CD14-positive monocyte (primary cell): ENCODE measurements at places on chromosomes 12 and 14.

DNA sequence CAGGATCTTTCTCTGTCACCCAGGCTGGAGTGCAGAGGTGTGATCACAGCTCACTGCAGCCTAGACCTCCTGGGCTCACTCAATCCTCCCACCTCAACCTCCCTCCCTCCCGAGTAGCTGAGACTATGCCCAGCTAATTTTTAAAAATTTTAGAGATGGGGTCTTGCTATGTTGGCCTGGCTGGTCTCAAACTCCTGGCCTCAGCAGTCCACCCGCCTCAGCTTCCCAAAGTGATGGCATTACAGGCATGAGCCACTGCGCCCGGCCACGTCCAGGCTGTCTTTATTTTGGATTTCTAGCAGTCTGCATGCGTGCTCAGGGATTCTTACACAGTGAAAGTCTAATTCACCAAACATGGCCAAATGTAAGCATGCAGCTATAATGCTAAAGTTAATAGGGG is 17.8 kb downstream of the SLC8B1 start:
- no peak overlapping the region for H3K4me3 ChIP-seq

GRCh38 chr12:59597385-59597781 is 1.6 kb downstream of the SLC16A7 start:
- DNase-seq = peak; percentile 96
- peak overlapping the region; percentile 93 for H3K27ac ChIP-seq
- no peaks in the 10 kb centered on the region for H3K36me3 ChIP-seq
- peak overlapping the region; percentile 98 for H3K4me3 ChIP-seq

- no peak overlapping the region for H3K27ac ChIP-seq
- no peaks in the 10 kb centered on the region for H3K27me3 ChIP-seq
- no peak for DNase-seq
- H3K36me3 ChIP-seq = no peaks in the 10 kb centered on the region
Observed at GRCh38 chr12:78191611-78192010, 360.9 kb downstream of the NAV3 start.

DNA sequence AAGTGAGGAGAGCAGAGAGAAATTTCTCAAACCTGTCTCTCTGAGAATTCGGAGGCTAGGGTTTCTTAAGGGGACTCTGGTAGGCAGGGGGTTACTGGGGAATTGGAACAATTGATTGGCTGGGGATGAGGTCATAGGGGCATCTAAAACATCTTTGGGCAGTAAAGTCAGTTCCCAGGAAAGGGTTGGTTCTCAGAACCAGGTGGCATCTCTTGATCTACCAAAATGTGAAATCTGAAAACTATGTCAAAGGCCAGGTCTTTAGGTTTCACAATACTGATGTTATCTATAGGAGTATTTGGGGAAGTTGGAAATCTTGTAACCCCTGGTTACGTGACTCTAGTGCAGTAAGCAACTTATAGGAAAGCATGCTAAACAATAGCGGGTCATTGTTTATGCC is 6.9 kb downstream of the C12orf75 start:
- H3K4me1 ChIP-seq = peaks cover 19% of the 10 kb centered on the region
- no peak overlapping the region for H3K4me3 ChIP-seq
- no peaks in the 10 kb centered on the region for H3K27me3 ChIP-seq
- H3K27ac ChIP-seq = no peak overlapping the region
- DNase-seq = peak; percentile 23
- no peaks in the 10 kb centered on the region for H3K36me3 ChIP-seq

DNA sequence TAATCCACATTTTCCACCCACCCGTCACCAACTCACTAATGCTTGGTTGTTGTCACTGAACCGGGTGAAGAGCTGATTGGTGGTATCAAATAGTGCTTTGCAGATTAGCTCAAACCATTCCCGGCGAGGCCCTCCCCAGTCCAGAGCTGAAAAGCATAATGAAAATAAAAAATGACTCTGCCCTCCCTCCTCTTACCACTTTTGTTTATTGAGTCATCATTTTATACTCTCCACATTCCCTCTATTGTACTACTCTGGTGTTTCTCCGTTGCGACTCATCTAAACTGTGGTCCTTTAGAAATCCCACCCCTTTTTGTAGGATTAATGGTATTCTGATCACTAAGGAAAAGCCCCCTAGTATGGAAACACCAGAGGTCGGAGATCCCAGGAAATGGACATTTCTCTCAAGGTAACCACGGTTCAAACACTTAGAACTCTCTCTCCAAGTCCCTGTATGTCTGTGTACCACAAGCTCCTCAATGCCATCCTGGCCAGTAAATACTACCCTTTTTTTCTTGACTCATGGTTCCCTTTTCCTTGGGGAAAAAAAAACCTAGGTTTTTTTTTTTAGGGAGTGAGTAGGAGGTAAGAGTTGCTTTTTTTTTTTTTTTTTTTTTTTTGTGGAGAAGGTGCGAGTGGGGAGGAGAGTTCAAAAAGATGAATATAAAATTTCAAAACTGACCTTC is 42.0 kb downstream of the AREL1 start:
- peaks cover 98% of the 10 kb centered on the region for H3K36me3 ChIP-seq
- no peak overlapping the region for H3K4me3 ChIP-seq
- no peaks in the 10 kb centered on the region for H3K4me1 ChIP-seq
- H3K27ac ChIP-seq = no peak overlapping the region
- H3K27me3 ChIP-seq = no peaks in the 10 kb centered on the region
- no peak for DNase-seq
